Effector CD4-positive, alpha-beta T cell (primary cell): ENCODE measurements at places on chromosomes 2 and 18.

- DNase-seq, result no peak
Measured at GRCh38 chr2:144515696-144516410, 4.1 kb downstream of the ZEB2 start.

- DNase-seq, result no peak
Measured at GRCh38 chr2:117108741-117109267, 705.7 kb upstream of the DDX18 start.

DNA sequence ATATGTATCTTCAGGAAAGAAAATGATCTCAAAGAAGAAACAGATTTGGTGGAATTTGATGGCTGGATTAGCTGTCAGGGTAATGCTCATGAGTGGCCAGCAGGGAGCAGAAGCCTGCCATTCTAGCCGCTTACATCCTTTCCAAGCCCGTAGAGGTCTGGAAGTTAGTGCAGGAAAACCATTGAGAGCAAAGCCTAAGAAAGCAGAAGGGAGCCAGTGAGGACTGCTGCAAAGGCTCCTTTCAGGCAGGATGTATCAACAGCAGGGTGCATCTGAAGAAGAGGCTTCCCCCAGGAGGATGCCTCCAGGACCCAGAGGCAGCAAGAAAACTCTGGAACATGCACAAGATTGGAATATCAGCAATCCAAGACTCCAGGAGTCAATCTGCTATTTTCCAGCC, 22.9 kb upstream of the LBH start:
- peak; percentile 23 for DNase-seq

GRCh38 chr18:23468753-23469459, 15.8 kb downstream of the RIOK3 start:
- DNase-seq, result no peak

DNA sequence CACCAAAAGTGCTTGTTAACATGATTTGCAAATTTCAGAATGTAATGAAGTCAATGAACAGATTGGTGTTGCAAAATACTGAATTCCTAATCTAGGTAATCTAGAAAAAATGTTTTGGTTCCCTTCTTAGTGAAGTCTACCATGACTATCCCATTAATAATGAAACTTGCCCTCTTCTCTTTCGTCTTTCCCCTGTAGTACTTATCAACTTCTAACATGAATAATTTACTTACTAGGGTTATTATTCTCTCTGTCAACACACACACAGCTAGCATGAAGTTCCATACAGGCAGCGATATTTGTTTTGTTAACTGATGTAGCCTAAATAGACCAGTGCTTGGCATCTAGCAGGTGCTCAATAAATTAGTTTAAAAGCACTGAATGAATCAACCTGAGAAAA, 160.2 kb downstream of the NCK2 start:
- DNase-seq, result no peak

DNA sequence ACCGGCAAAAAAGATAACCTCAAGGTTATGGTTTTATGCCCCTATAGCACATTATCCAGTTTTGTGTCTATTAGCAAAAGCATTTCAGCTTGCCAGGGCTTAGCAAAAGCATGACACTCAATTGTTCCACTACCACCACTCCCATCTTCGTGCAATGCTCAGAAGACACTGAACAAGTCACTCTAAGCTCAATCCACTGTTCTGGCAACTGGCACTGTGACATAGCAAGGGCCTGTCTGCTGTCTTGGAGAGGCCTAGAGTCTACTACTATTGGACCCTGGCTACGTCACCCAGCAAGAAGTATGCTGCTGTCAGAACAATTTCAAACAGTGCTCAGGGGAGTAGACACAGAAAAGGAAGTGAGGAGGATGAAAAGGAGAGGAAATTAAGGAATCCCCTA, 103.5 kb upstream of the PPP1CB start:
- DNase-seq, result no peak

DNA sequence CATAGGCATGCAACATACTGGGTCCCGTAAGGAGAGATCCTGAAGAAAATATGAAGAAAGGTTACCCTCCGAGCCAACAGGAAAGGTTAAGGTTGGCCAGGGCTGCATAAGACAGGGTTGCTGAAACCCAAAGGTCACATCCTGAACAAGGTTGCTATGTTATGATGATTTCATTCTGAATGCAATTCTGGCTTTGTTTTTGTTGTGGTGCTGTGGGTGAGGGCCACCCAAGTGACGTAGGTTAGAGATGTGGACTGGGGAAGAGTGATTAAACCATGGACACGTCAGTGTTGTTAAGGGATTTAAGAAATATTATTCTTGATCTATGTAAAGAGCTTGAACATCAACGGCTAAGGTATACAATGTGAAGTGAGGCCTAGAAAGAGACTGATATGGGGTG, 60.0 kb downstream of the ZEB2 start:
- peak; percentile 15 for DNase-seq

- DNase-seq, result no peak
Measured at GRCh38 chr2:40734797-40735196, 282.9 kb upstream of the SLC8A1 start.

- DNase-seq, result no peak
Measured at GRCh38 chr2:30867385-30867784, 60.1 kb upstream of the CAPN13 start.

GRCh38 chr2:197165020-197165419, 145.6 kb downstream of the ANKRD44 start:
- no peak for DNase-seq

DNA sequence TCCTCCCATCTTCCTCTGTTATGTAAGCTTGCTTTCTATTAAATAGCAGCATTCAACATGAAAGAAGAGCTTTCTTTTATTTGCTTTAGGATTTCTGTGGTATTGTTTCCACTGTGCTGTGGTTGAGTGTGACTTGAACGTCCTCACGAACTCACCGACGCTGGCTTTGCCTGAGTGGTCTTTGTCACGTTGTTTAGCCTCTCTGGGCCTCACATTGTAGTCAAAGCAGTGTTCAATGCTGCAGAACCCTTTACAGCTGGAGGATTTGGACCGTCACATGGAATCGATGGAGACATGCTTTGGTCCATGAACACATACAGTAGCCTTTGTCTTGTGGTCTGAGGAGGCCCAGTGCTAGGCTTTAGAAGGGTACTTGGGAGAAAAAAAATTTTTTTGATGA, 66.3 kb downstream of the TANC1 start:
- DNase-seq, result no peak

GRCh38 chr2:140462990-140463389, 1667.8 kb downstream of the LRP1B start:
- DNase-seq, result no peak

DNA sequence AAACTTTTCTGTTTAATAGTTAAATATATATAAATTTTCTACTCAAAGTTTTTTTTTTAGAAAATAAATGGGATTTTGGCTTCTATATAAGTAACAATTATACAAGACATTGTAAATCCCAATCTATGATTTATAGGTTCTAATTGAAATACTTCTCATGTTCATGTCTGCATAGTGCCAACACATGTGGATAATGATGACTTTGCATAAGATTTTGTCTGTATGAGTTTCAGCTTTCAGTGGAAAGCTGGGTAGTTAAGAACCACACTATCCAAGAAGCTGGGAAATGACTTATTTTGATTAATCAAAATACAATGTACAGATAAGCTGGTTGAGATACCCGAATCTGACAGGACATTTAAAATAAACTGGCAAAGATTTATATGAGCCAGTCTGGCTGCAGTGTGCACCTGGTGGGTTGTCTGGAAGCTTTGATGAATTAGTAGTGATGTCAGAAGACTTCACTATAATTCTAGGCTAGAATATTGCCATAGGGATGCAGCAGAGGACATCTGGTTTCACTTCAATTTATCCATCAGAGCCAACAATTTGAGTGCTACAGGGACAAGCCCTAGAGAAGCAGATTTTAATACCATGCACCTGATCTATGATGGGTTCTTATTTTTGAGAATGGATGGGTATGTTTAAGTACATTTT, 45.4 kb downstream of the EML6 start:
- no peak for DNase-seq

GRCh38 chr2:89831641-89832498, 1140.4 kb downstream of the RPIA start:
- no peak for DNase-seq

- DNase-seq, result no peak
Measured at GRCh38 chr18:42931491-42931890, 184.0 kb downstream of the RIT2 start.

DNA sequence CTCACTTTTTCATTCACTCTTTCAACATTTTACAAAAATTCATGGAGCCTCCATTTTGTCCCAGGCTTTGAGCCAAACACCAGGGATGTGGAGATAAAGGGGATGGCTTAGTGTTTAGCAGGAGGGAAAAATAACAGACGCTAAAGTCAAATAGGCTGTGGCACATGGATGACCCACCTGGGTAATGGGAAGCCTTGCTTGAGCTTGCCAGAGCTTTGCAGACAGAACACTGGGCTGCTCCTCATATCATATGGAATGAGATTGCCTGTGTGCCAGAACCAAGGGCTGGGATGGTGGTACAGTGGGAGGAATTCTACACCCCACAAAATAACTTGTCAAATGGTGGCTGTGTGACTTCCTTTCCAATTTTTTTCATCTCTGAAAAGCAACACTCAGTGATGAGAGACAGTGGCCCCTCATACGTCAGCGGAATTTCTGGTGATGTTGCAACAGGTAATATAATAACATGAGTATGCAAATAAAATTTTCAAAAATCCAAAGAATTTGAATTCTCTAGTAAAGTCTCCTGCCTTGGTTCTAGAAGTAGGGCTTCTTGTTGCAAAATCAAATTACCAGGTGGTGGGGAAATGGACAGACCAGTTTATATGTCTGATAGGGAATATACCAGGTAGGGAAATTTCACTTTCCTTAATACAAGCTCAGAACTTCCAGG, 252.9 kb downstream of the CLIP4 start:
- no peak for DNase-seq

DNA sequence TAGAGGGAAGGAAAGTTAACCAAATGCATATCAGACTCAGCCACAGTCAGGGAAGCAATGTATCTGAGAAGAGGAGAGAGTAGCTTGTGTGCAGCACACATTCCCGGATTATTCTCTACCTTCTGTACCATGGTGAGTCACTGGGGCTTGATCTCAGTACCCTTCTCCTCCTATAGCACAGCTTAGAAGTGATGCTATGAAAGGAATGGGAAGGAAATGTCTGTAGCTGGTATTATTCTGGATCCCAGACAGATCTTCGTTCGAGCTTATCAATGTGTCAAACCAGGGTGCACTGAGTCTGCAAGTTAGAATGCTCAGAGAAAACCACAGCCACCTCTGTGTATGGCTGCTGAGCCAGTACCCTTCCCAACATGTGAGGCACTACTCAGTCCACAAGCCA, 88.0 kb upstream of the NFU1 start:
- DNase-seq, result no peak

DNA sequence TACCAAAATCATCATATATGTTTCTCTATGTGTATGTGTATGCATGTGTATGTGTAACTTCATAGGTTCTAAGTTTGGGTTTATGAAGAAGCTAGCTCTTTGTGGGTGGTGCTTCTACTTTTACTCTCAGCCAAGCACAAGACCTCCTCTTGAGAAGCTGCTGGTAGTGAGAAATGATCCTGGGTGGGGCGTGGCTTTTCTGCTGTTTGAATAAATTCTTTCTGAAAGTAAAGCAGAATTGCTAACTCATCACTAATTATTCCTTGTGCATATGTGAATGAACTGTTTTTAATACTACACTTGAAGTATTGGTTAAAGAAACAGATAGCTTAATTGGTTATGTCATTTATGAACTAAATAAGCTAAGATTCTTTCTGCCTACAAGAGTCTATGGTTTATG, 7.6 kb upstream of the GAREM1 start:
- DNase-seq, result no peak

DNA sequence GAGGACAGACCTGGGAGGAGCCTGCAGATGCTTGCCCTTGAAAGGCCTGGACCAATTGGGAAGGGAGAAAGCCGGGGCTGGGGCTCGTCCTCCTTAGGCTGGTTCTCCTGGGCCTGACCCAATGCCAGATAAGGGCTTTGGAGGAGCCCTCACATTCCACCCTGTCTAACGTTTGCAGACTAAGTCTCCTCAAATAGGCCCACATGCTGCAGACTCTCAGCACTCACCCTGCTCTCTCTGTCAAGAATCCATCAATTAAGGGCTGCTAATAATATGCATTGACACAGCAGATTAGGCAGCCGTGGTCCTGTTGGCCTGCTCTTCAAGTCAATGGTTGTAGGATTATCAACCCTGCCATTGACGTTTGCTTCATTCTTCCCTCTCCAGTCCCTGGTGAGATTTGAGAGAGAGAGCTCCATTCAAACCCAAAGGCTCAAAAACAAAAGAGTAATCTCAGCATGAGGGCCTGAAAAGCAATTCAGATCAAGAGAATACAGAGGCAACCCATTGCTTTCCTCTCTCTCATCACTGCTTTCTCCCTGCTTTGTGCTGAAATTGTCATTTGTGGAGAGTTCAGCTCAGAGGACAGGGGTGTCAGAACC, 167.6 kb downstream of the INSIG2 start:
- DNase-seq, result no peak

DNA sequence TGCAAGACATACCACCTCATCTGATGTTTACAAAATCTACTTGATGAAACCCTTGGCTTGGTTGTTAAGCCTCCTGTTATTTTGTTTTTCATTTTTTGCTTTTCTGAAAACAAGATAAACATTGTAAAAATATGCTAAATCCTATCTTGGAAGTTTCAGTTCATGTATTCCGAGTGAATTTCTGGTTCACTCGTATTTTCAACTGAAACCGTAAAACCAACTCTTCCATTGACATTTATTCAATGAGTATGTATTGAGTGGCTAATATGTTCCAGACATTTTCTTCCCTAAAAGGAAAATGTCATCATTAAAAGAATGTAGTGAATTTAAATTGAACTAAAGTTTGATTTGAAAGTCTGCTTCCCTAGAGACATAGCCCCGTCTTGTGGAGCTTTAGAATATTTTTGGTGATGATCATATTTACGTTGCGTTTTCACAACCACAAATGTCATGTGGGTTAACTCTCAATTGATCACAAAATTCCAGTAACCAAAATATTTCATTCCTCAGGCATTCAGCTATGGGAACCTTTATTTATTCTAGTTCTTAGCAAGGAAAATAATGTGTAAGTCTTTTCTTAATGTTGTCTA, 204.2 kb downstream of the MBD2 start:
- DNase-seq, result no peak

GRCh38 chr2:147331790-147332419, 512.9 kb upstream of the ACVR2A start:
- DNase-seq, result peak; percentile 40

DNA sequence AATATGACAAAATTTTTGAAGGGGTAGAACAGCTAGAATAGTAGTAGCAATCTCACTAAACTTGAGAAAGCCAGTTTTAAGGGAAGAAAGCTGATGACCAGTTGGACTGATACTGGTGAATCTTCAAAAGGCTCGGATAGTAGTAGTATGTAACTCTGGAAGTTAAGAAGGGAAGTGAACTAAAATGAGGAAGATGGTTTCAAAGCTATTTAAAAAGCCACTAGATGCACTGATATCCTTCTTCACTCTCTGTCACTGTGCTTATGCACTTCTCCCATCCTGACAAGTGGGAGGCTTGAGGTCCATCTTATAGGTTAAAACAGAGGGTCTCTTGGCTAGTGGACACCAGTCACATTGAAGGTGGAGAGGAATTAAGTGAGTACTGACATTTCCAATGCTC, 141.1 kb downstream of the NCOA1 start:
- no peak for DNase-seq

- no peak for DNase-seq
Measured at GRCh38 chr2:218260742-218261422, at the start of gene GPBAR1. Gene GPBAR1, plus strand, starts transcription at chr2:218261015. Its CDS starts 1,710 bp downstream, at chr2:218262725.

GRCh38 chr2:176865336-176865735, 347.3 kb upstream of the HNRNPA3 start:
- DNase-seq, result no peak

- DNase-seq, result peak; percentile 57
Measured at GRCh38 chr2:105545730-105546627, 147.1 kb upstream of the FHL2 start.

GRCh38 chr18:32337821-32338220, 132.9 kb downstream of the GAREM1 start:
- DNase-seq, result no peak
